Activated CD4-positive, alpha-beta T cell treated with anti-CD3 and anti-CD28 coated beads, Interleukin-2, amount 50 U/mL, for 48 hours (primary cell): ENCODE measurements at places on chromosomes 7 and 10.

DNA sequence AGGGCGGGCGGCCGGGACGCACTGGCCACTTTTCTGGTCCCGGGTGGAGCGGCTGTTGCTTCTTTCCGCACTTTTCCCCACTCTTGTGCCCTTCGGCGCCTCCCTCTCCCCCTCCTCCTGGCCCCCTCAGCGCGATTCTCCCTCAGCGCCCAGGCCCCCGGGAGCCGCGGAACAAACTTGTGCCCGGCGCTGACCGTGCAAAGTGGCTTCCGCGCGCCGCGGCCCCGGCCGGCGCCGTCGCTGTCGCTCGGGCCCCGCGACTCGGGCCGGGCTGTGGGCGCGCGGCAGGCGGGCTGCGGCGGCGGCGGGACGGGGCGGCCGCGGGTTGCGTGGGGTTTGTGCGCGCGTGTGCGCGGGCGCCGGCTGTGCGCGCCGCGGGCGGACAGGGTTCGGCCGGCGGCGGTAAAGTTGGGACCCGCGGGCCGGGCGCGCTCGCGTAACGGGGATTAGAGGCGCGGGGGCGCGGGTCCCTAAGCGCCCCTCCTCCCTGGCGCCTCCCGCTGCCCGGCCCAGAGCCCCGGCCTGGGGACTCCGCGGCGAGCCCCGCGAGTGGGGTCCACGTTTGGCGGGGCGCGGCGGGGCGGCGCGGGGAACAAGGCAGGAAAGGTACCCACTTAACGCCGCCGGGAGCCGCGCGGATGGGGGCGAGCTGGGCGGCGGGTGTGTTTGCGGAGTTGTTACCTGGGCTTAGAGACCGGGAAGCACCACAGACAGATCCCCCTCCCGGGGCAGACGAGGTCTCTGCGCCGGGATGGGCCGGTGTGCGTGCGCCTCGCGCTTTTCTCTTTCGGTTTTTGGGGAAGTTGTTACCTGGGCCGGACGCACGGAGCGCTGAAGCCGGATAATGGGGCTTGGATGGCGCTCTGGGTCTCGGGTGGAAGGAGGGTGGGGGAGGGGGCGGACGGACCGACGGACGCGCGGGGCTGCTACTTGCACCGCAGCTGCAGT is 860 bp downstream of the ZEB1 start:
- DNase-seq: peak; percentile 58

- no peak for DNase-seq
Measured at GRCh38 chr7:133703547-133703946, 423.6 kb upstream of the LRGUK start.

- DNase-seq: no peak
Measured at GRCh38 chr10:17782921-17783665, 26.1 kb upstream of the MRC1 start.

GRCh38 chr10:78332012-78332411 is 298.3 kb downstream of the RPS24 start:
- no peak for DNase-seq

GRCh38 chr7:151383638-151384351 is 26.0 kb downstream of the WDR86 start:
- DNase-seq: no peak

GRCh38 chr10:71483885-71484751 is 87.4 kb downstream of the CDH23 start:
- DNase-seq: no peak

DNA sequence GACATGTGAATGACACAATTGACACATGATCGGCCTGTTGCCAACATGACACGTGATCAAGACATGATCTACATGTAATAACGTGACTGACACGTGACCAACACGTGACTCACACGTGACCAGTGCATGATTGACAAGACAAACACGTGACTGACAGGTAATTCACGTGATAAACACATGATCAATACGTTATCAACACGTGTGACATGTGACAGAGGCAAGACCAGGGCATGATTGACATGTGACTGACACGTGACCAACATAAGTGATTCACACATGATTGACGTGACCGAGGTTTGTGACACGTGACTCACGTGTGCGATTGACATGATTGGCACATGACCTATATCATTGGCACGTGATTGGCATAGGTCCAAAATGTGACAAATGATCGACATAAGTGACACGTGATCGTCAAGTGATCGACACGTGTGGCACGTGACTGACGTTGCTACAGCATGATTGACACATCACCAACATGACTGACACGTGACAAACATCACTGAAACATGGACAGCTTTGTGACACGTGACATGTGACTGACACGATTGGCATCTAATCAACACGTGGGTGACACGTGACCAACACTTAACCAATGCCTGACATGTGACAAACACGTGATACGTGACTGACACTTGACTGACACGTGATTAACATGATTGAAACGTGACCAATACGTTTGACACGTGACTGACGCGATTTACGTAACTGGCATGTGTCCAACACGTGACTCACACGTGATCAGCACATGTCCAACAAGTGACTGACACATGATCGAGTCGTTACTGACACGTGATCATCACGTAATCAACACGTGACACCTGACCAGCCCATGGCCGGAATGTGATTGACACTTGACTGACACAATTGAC is 23.0 kb downstream of the CRPPA start:
- no peak for DNase-seq

GRCh38 chr10:25174461-25175230 is at the start of gene GPR158:
Gene GPR158, plus strand, starts transcription at chr10:25175001. Its CDS starts 420 bp downstream, at chr10:25175421.
- peak; percentile 58 for DNase-seq

- DNase-seq: no peak
Measured at GRCh38 chr7:47314728-47315607, 266.9 kb downstream of the TNS3 start.

GRCh38 chr10:12950583-12951128 is 50.9 kb downstream of the CCDC3 start:
- no peak for DNase-seq

- DNase-seq: no peak
Measured at GRCh38 chr7:135207406-135208101, 3.8 kb downstream of the WDR91 start.

DNA sequence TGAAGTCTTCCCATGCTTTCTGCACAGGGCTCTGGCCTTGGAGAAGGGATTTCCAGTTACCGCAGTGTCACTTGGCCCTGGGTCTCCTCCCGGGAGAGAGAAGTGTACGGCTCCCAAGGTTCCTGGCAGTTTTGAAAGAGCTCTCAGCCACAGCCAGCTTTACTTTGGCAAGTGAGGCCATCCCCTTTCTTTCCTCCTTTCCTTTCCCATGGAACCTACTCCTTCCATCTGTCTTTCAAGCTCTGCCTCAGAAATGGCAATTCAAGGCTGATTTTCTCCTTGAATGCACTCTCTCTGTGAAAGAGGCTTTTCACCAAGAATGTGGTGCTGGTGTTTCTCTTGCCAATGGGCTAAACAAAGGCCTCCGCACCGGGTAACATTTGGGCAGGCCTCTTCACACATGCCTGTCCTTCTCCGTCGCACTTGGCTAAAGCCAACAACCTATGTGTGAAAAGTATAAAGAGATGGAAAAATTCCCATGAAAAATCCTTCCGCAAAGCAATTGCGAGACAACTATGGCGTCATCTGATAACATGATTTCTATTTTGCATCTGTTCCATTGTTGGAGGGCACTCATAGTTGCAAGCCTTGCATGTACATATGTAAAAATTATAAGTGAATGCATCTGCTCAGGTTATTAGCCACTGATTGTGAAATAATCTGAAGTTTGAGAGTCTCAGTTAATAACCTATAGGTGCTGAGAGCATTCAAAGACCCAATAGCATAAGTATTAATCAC is 125.4 kb downstream of the PFKFB3 start:
- no peak for DNase-seq

DNA sequence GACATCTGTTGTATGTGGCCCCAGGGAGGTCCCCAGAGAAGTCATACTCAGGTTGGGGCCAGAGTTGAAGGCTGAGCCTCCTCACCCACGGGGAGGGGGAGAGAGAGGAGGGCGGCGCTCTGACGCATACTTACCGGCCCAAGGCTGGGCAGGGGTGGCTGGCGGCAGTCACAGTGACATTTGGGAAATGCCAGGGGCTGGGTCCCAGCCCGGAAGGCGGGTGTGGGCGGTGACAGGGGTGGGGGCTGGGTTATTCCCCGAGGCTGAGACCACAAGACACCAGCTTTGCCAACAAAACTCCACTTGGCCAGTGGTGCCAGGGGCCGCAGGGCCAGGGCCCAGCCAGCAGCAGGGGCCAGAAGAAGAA is 41.1 kb downstream of the RASGEF1A start:
- peak; percentile 50 for DNase-seq

GRCh38 chr7:94397722-94398121 is 3.0 kb downstream of the COL1A2 start:
- no peak for DNase-seq

GRCh38 chr10:56823849-56824248 is 462.8 kb upstream of the ZWINT start:
- DNase-seq: no peak

GRCh38 chr7:113085781-113086390 is 741 bp downstream of the GPR85 start:
- DNase-seq: no peak

- no peak for DNase-seq
Measured at GRCh38 chr10:61478621-61479312, 25.6 kb upstream of the TMEM26 start.

GRCh38 chr7:101628522-101628921 is 574 bp downstream of the MYL10 start:
- DNase-seq: no peak

DNA sequence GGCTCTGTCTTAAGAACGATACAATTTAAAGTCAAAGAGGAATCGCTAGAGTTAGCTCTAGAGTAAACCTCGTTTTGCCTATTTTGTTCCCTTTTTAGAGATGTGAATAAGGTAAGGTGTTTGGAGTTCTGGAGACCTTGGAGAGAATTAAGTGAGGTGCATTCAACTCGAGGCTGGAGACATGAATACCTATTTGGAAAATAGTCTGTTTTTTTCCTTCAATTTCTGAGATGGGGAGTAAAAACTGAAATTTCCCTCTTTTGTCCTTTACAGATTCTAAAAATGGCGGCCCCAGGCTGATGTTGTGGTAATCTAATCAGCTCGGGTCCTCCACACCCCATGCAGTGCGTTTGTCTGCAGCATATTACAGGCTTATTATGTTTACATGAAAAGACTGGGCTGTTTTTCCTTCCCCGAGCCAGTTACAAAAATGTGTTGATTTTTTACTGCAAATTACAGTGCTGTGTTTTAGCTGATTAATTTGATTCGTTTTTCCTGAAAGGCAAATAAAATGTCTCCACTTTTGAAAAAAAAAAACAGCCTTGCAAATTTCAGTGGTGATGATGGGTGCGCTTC is 1.5 kb downstream of the KMT2E start:
- DNase-seq: no peak

DNA sequence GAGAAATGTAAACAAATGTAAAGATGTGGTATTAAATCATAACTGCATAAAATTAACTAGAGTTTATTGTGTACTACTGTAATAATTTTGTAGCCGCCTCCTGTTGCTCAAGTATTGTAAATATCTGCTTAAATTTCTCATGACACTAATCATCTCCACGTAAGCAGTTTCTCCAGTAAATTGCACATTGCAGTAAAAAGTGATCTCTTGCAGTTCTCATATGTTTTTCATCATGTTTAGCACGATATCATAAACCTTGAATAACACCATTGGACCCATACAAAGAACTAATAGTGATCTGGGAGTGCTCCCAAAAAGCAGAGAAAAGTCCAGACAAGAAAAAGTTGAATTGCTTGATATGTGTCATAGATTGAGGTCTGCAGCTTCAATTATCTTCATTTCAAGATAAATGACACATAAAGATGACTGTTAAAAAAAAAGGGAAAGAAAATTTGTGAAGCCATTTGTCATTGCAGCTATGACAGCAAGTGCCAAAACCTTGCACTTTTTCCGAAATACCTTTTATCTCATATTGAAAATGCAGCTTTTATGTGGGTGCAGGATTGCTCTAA is 15.3 kb downstream of the LIPA start:
- no peak for DNase-seq

DNA sequence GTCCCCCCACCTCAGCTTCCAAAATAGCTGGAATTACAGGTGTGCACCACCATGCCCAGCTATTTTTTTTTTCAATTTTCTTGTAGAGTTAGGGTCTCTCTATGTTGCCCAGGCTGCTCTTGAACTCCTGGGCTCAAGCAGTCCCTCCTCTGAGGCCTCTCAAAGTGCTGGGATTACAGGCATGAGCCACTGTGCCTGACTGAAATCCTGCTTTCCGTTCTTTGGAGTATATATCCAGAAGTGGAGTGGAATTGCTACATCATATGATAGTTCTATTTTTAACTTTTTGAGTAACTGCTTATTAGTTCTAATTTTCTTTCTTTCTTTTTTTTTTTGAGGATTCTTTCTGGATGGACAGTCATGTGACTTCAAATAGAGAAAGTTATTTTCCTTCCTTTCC is 62.9 kb upstream of the ZMIZ2 start:
- no peak for DNase-seq

DNA sequence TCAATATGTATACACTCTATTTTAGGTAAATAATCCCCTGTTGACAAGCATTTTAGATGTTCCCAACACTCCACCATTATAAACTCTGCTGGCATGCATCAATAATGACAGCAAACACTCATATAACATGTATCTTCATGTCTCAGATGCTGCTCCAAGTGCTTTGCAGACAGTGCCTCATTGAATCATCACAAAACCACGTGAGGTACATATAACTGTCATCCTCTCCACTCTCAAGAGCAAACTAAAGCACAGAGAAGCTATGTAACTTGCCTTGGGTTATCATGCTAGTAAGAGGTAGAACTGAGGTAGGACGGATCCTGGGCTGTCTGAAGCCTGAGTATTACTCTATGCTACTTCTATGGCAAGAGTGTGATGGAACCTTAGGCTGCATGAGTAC is 72.5 kb upstream of the GSDME start:
- no peak for DNase-seq

DNA sequence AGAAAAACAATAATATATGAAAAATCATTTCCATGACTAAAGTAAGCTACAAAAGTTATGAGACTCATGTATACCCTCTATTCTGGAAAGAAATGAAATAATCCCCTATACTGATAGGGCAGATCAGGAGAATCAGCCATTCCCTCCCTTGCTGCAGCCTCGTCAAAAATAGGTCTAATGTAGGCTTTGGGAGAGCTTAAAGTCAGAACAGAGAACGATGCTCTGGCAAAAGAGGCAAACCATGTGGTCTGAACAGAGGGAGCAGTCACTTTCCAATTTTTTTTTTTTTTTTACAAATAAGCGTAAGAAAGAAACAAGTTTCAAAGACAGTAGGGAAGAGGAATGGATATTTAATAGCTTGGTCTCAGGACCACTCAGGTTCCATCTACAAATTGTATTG is 462.2 kb upstream of the LRRTM3 start:
- no peak for DNase-seq

- DNase-seq: no peak
Measured at GRCh38 chr7:127056202-127056601, 196.5 kb downstream of the GRM8 start.
